ENCODE measurements at places on chromosomes 5 and 9.

- DNase-seq: no peak
Observed at GRCh38 chr5:61626639-61627282, 294.7 kb downstream of the ZSWIM6 start.

- no peak for DNase-seq
Observed at GRCh38 chr5:37847978-37848425, 8.2 kb upstream of the GDNF start.

- DNase-seq: no peak
Observed at GRCh38 chr5:146007270-146007669, 70.9 kb downstream of the SH3RF2 start.

GRCh38 chr9:76077537-76077936, 187.1 kb downstream of the PCSK5 start:
- no peak for DNase-seq

- no peak for DNase-seq
Observed at GRCh38 chr9:79129865-79130480, 441.8 kb upstream of the TLE4 start.

DNA sequence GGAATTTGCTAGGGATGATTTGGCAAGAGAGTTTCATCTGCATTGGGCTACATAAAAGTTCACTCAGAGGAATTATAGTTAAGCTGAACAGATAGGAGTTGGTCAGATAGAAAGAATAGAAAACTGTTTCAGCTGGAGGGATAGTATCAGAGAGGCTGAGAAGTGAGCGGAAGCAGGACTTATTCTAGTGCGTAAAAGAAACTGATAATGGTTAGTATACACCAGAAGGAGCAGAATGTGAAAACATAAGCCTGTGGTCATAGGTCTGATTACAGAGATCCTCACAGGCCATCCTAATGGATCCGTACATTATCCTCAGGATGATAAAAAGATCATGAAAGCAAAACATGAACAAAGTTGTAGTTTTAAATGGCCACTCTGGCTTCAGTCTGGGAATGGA, 585.2 kb downstream of the BRINP1 start:
- no peak for DNase-seq

DNA sequence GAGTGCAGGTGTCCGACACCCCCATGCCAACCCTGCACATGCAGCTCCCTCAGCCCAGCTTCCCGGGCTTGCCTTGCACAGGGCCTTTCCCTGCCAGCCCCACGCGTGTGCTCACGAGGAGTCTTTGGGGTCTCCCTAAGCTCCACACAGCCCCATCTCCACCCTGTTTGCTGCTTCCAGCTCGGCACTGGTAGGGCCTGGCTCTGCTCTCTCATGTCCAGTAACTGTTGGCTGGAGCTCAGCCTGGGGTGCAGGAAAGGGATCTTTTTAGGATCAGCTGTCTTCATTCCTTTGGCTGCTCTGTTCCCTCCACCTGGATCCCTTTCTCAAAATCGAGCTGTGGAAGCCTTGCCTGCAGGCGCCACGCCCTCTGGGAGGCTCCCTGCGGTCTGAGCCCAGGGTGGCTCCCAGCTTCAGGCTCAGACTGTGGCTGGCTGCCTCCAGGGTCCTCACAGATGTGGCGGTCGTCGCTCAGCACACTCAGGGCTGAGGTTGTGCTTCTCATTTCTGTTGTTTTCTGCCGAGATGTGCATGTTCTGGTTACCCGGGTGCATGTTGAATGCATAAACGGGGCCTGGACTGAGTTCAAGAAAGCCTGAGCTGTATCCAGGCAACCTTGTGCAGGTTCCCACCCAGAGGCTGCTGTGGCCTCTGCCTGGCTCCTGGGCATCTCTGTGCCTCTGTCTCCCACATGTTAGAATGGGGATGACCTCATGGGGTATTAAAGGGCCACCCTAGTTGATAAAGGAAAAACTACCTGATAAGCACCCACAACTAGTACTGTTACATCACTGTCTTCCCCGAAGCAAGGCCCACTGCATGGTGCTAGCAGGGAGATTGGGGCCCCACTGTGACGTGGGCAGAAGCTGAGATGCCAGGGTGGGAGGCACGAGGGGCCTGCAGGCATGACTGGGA, 4.3 kb downstream of the CACNA1B start:
- DNase-seq: no peak

- no peak for DNase-seq
Observed at GRCh38 chr5:175444905-175445456, 999 bp upstream of the DRD1 start.

GRCh38 chr9:77987081-77987656, 44.4 kb downstream of the GNAQ start:
- no peak for DNase-seq

DNA sequence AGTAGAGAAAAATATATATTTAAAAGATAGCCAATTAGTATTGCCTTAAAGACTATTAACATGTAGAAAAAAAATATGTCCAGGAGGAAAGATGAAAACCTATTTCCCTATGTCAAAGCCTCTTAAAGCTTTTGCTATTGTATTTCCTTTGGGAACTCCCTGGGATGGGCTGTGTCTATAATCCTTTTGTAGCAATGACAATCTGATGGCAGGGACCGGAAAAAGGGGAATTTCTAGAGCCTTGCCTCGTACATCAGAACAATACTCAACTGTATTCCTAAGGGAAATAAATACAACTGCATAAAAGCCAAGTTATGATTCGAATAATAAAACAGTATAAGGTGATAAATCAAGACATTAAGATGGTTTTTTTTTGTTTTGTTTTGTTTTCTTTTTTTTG, 257.3 kb downstream of the MLLT3 start:
- DNase-seq: no peak

DNA sequence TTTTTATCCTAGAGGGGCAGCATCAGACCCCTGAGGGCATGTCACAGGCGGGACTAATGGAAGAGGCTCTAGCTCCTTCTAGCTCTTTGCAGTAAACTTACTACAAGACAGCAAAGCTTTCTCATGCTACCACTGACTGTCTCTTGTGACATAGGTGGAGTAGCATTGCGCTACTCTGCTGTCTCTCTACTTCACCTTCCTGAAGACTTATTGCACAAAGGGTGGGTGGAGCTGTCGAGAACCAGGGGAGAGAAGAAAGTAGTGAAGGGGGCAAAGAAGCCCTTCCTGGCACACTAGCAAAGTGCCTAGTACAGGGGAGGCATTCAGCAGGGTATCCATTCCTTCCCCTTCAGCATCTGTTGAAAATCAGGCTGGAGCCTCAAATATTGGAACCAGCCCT, 36.1 kb upstream of the NEK6 start:
- no peak for DNase-seq

DNA sequence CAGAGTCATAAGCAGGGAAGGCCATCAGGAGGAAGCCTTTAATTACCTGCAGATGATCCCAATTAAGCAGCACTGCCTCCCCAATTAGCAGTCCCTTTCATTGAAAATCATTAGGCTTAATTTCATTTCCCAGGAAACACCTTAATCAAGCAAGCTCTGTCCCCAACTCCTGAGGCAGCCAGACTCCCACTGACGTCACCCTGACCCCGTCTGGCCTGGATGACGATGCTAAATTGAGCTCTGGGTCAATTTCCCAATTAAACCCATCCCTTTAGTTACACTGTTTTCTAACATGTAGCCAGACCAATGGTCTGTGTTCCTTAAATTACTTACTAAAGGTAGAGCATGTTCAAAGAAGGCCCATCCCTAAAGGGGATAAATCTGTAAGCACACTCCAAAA, 84.0 kb upstream of the SPOCK1 start:
- DNase-seq: no peak

DNA sequence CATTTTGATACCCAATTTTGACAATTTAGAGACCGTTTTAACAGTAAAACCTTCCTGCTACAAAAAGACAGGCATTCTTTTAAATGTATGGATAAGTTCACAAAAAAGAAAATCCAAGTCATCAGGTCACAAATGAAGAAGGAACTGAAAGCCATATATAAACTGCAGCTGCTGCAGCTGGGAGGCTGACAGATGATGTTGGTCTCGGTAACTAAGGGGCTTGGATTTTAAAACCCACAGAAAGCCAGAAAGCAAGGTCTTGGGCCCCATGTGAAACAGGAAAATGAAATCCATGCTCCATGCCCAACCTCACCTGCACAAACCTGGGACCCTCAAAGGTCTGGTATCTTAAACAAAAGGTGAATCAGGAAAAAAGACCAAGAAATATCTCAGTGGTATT, 15.7 kb upstream of the C5orf34 start:
- no peak for DNase-seq

DNA sequence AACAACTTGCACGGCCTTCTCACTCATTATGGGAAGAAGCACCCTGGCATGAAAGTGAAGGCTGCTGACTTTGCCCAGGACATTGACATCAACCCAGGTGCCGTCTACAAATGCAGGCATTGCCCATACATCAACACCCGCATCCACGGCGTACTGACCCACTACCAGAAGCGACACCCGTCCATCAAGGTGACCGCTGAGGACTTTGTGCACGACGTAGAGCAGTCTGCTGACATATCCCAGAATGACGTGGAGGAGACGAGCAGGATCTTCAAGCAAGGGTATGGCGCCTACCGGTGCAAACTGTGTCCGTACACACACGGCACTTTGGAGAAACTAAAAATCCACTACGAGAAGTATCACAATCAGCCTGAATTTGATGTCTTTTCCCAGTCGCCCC, 65.4 kb downstream of the ZNF462 start:
- no peak for DNase-seq

DNA sequence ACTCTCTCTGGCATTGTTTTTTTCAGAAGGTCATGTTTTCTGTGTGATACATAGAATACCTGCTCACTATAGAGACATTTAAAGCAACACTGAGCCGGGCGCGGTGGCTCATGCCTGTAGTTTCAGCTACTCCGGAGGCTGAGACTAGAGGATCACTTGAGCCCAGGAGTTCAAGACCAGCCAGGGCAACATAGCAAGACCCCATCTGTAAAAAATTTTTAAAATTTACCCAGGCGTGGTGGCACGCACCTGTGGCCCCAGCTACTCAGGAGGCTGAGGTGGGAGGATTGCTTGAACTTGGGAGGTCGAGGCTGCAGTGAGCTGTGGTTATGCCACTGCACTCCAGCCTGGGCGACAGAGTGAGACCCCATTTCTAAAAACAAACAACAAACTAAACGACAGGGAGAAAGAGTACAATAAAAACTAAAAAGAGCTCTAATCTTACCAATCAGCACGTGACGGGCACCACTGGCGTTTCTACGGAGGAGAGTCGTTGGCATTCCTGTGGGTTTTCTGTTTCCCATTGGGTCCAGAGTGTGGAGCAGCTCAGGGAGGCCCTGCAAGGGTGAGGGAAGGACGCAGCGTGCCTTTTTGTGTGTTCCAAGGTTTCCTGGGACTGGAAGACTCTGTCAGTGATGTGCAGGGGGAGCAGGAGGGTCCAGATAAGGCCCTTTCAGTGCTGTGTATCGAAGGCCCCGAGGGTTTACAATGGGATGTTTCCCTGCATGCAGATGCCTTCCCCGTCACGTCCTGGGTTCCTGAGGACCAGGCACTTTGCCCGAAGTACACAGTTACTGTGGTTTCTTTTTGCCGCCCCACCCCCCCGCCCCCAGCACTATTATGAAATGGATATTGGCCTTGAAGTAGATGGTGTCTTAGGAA, 7.2 kb upstream of the RNU6ATAC start:
- DNase-seq: no peak

DNA sequence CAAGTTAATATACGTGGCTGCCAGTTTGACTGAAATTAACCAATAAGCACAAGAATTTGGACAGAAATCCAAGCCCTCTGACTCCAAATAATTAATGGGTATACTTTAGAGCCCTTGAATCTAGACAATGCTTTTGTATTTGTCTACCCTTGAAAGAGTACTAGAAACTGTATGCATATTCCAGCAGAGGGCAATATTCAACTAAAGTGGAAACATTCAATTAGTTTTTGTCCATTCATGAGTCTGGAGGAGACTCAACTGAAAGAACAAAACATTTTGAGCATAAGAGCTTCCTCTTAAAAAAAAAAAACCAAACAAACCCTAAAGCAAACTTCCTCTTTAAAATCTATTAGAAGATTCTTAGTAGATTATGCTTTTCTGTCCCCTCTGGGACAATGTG, 157.8 kb downstream of the ARHGEF28 start:
- DNase-seq: no peak

- DNase-seq: peak; percentile 46
Observed at GRCh38 chr9:95316794-95317118, 753 bp downstream of the FANCC start.

GRCh38 chr9:28808042-28808441, 1234.8 kb upstream of the C9orf72 start:
- no peak for DNase-seq

GRCh38 chr9:3299872-3300271, 225.9 kb downstream of the RFX3 start:
- no peak for DNase-seq

DNA sequence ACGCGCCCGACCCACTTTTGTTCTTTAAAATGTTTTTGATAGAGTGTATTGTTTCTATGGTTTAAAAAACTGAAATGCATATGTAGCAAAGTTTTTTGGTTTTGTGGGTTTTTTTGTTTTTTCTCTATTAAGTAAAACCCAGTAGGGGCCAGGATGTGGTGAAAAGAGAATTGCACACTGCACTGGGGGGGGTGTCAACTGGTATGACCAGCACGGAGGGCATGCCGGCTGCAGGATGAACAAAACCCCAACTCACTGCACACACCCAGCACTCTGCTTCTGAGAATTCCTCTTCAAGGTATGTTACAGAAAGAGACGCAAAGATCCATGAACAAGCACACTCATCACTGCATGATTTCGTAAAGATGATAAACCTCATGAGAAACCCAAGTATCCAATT, 75.0 kb downstream of the STK10 start:
- DNase-seq: no peak

DNA sequence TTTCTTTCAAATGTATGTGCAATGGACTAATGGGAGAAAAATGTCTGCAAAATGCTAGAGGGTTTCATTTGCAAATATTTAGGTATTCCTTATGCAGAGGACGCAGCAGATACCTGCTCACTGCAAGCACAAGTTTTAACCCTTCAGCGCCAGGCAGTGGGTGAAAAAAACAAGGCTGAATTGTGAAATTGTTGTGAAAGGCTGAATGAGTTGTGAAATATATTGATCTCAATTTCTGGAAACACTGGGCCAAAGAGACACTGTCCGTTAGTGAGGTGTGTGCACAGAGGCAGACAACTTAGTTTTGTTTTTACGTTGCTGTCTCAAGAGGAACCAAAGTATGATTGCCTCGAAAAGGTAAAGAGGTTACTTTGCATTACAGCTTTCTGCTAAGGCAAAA, 18.8 kb downstream of the FUBP3 start:
- no peak for DNase-seq

DNA sequence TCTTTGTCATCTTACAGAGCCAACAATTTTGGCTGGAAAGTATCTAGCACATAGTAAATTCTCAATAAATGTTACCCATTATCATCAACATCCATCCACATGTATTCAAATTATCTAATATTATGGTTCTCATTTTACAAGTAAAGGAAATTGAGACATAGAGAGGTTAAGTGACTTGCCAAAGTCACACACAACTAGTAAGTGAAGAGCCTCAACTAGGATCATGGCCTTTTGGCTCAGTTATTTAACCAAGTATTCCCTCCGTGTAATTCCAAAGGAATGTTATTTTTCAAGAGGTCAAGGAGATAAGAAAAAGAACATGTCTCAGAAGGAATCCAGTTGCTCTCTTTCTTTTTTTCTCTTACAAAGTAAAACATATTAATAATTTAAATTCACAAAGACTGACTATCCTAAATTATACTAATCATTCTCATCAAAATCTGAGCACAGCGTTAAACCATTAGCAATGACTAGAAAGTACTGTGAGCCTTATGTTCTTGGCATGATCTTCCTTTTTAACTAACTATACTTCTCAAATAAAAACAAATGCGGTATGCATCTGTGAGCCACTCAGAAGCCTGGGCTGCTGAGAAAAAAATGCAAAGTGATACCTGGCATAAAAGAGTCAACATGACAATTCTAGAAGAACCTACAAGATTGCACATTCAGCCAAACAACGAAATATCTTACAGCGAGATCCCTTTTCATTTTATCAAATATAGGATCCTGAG, 350.9 kb downstream of the GLIS3 start:
- DNase-seq: no peak
